CD4-positive, alpha-beta T cell treated with Interleukin-6 at 100 ng/mL for 8 hours (primary cell): ENCODE measurements at places on chromosomes 11 and 22.

- DNase-seq = no peak
Measured at GRCh38 chr22:38632528-38632927, 23.7 kb downstream of the FAM227A start.

- no peak for DNase-seq
Measured at GRCh38 chr22:29126670-29127395, 54.0 kb downstream of the KREMEN1 start.

DNA sequence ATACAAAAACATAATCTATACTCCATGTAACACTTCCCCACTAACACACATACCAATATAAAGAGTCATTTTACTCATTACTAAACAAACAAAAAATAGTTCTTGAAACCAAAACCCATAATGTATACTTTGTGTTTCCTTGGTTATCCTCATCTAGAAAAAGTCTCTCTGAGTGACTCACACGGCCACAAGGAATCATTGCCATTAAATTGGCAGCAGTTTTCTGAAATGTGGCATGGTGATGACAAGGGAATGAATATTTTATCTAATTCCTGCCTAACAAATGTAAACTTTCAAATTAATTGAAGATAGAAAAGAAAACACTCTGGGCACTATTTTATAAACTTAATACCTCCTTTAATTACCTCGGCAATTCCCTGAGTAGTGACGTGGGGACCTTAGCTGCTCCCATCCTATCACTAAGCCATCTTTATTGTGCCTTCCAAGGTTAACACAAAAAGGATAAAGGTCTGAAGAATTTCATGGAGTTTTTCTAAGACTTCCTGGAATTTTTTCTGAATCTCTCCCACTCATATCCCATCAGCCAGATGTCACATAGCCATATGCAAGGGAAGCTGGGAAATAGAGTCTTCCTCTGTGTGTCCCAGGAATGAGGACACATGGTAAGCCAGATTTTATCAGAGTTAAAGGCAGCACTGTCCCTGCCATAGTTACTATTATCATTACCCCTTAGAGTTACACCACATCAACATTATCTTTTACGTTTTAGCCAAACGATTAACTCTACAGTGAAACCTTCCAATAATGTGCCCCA, 857.2 kb upstream of the TENM4 start:
- no peak for DNase-seq

DNA sequence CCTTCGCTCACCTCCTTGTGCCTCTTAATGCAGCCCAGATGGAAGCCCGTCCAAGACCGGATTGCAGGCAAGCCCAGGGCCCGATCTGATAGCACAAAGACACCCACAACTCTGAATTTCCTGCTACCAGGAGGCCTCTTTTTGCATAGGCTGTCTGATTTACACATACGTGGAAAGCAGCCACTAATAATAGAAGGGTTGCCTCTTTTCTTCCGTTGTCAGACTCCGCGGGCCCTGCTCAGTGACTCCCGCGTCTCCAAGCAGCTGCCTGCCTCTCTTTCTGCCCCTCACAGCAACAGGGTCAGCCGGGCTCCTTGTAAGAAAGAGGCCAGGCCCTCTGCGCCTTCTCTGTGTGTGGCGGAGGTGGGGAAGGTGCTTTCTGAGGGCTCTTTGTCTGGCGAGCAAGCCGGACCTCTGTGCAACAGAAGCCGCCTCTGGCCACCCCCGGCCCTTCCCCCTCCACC, 26.7 kb downstream of the FLI1 start:
- peak; percentile 44 for DNase-seq

DNA sequence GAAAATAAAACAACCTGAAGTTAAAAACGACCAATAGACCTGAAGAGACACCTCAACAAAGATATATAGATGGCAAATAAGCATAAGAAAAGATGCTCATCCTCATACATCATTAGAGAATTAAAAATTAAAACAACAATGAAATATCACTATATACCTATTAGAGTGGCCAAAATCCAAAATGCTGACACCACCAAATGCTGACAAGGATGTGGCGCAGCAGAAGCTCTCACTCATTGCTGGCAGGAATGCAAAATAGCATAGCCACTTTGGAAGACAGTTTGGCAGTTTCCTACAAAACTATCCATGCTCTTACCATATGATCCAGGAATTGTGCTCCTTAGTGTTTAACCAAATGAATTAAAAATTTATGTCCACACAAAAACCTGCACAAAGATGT, 55.0 kb upstream of the APOA1 start:
- no peak for DNase-seq

DNA sequence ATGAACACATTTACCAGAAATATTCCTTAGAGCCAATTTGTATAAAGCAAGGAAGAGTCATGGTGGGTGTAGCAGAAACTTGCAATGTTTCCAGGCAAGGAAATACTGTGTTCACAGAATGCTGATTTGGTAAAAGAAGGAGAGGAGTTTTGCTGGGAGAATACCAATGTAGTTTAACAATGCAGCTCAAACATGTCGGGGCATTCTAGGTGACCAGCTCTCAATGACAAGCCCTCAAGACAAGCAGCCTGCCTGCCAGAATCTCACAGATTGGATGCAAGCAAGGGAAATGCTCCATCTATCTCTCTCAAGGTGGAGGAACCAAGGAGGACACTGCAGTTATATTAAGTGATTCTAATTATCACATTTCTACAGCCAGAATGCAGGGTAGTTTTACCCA, 190.4 kb downstream of the MAML2 start:
- no peak for DNase-seq

DNA sequence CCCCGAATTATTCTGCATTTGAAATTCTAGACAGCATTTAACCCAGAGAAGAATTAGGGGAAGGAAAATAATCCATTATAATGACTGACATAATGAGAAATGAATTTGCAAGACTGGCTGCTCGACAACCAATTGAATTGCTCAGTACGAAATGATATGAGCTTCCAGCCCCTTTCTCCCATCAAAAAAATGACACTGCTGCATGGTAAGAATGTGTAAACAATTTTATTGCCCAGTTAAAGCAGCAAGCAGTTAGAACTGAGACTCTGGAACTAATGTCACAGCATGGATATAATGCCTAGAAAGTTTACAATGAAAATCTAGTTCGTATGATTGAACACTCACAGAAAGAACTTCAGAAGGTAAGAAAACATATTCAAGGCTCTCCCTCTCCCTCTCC, 24.7 kb upstream of the PCF11 start:
- DNase-seq = no peak

DNA sequence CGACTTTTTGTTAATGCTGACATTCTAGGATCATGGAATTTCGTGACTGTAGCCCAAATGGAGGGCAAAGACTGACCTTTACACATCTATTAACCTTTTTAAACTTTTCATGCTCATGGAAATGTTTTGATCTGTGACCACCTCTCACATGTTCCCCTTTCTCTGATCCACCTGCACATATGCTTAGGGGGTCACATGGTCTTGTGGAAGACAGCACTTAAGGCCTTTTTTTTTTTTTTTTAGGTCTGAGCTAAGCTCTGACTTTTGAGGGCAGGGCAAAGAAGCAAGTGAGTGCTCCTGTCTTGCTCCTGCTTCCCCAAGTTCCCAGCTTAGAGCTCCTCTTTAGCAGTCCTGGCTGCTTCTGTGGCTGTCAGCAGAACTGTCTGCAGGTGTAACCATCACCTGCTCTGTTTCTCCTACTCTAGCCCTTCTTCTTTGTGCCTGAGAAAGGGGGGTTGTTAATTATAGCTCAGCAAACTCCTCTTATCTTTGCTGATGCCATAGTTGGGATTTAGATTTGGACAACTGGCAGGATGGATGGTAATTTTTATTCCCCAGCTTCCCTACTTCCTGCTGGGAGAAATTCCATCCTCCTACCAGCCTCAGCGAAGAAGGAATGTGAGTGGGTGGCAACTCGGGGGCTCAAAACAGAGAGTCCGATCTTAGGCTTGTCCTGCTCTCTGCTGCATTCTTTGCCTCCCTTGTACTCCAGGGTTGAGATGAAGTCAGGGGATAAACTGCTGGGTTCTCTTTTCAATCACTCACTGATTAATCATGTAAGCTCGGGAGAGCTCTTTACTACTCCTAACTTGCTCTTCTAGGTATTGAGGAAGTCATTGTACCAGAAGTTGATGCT, 64.4 kb downstream of the GRAMD1B start:
- no peak for DNase-seq

DNA sequence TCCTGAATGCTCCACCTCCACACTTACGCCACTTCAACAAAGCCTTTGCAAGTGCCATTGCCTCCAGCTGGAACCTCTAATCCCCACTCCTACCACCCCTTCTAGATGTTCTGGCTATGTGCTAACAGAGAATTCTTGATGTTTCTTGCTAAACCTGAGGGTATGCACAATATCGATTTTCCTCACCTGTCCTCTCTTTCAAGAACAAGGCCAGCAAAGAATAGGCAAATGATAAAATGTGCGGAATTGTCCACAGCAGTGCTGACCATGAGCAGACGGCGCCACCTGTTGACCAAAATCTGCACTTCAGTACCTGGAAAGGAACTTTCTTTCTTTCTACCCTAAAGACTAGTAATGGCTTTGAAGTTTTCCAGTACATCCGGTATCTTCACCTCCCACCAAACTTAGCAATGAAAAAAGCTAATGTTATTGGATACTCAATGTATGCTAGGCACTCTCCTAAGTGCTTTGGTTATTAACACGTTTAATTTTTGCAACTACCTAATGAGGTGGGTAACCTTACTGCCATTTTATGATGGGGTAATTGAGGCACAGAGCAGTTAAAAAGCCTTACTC, 3.4 kb downstream of the TIMM10 start:
- DNase-seq = peak; percentile 70

GRCh38 chr11:102589047-102589459, 36.1 kb downstream of the MMP20 start:
- no peak for DNase-seq

- no peak for DNase-seq
Measured at GRCh38 chr22:45127866-45128265, 35.9 kb upstream of the NUP50 start.

GRCh38 chr22:48960980-48961660, 866.6 kb downstream of the BRD1 start:
- no peak for DNase-seq

DNA sequence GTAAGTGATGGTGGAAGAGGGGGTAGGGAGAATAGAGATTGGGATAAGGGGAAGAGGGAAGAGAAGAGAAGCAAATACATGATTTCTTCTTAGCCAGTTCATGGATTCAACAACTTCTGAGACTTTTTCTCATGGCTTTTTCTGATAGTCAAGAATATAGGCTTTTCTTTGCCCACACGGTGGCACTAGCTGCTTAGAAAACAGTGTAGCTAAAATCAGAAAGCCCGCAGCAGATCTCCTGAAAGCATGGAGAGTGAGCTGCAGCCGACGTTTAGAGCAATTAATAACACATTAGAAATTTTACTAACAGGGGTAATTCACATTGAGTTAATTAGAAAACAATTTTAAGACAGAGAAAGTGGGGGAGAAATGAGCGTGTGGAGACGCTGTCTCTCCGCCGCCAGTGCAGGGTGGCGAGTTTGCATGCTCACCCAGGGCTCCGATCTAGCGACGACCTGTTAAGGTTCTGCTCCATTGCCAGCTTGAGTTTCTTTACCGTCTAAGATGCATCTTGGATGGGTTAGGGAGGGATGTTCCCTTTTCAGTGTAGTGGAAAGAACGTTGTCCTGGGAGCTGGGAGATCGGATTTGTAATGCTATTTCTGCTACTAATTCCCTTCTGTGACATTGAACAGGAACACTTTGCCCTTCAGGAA, 3.3 kb upstream of the RAG1 start:
- DNase-seq = peak; percentile 29

DNA sequence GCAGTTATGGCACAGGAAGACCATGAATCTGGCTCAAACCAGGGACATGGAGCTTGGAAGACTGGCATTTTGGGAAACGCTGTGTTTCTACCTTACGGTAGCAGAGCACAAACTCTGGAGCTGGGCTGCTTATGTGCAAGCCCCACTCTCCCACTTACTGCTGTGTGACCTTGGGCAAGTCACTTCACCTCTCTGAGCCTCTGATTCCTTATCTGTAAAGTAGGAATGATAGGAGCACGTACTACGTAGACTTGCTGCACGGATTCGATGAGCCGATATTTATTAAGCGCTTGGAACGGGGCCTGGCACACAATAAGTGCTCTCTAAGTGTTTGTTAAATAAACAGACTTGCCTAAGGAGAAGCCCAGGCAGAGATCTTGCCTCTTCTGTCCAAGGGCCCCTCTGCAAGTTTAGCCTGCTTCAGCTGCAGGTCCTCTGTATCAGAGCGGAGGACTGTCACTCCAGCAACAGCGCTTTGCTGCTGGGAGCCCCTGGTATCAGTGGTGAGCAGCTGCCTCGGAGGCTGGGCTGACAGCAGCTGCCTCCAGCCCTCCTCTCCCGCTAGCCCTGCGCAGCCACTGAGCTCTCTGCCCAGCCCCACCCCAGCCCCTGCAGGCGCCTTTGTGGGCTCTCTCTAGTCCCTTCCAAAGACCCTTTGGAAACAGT, 96.9 kb upstream of the ANO1 start:
- no peak for DNase-seq

DNA sequence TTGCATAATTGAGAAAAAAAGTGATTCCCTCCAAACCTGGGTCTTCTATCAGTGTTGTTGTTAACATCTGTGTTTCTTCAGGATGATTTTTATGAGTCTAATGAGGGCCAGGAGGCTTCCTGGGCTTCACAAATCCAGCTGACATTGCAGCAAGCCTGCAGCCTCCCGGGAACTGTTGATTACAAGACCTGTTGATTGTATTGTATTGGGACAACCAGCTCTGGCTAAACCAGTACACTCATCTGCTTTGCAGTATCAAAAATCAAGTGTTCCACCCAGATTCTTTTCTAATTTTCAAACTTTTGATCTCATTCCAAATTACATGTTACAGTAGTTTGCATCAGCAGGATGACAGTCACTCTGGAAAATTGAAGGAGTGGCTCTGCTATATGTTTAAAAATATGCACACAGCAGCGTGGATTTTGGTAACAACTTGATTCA, 16.1 kb upstream of the PRSS23 start:
- no peak for DNase-seq

GRCh38 chr11:48101958-48102357, 114.7 kb upstream of the OR4B1 start:
- DNase-seq = no peak

GRCh38 chr11:85423316-85423715, 203.8 kb downstream of the DLG2 start:
- DNase-seq = no peak

DNA sequence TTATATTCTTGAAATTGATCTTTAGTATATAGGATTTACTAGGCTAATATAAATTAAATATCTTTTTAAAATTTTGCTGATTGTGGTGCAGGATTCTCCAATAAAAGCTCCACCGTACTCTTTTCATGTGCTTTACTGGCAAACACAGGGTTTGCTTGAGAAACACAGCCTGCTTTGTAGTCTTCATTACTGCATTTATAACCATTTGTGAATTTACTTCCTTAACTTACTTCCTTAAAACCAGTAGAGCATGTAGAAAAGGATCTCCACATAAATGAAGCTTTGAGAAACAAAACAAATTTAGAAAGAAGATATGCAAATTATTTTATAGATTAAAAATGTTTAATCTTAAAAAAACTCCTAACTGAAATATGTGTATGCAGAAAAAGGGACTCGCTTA, 28.8 kb downstream of the SWAP70 start:
- DNase-seq = no peak

- no peak for DNase-seq
Measured at GRCh38 chr22:27905653-27906052, 13.4 kb downstream of the PITPNB start.

- no peak for DNase-seq
Measured at GRCh38 chr11:78748918-78749690, 174.4 kb upstream of the NARS2 start.
